ENCODE measurements at places on chromosomes 6 and 20. TPM values are rescaled to one million over a fixed set of nuclear protein-coding genes. Genes with fewer than 3 reads are reported as not detected.

- H3K27ac ChIP-seq: peak overlapping the region; percentile 91
- H3K27me3 ChIP-seq: peaks cover 81% of the 10 kb centered on the region
- peaks cover 52% of the 10 kb centered on the region for H3K4me1 ChIP-seq
- H3K4me3 ChIP-seq: peak overlapping the region; percentile 83
- no peak for DNase-seq
- H3K36me3 ChIP-seq: peaks cover 11% of the 10 kb centered on the region
Measured at GRCh38 chr6:6005051-6006005, 1.4 kb downstream of the NRN1 start.

- H3K27ac ChIP-seq: no peak overlapping the region
- H3K4me3 ChIP-seq: no peak overlapping the region
- H3K27me3 ChIP-seq: peaks cover 4% of the 10 kb centered on the region
- H3K36me3 ChIP-seq: no peaks in the 10 kb centered on the region
- no peaks in the 10 kb centered on the region for H3K4me1 ChIP-seq
- no peak for DNase-seq
Measured at GRCh38 chr6:131900231-131900630, 50.9 kb downstream of the CCN2 start.

GRCh38 chr20:44154521-44155001, 32.4 kb downstream of the JPH2 start:
- peaks cover 6% of the 10 kb centered on the region for H3K27me3 ChIP-seq
- H3K4me3 ChIP-seq: no peak overlapping the region
- no peaks in the 10 kb centered on the region for H3K36me3 ChIP-seq
- H3K4me1 ChIP-seq: peaks cover 11% of the 10 kb centered on the region
- H3K27ac ChIP-seq: no peak overlapping the region
- no peak for DNase-seq

- peaks cover 2% of the 10 kb centered on the region for H3K36me3 ChIP-seq
- no peak for DNase-seq
- H3K27ac ChIP-seq: no peak overlapping the region
- no peak overlapping the region for H3K4me3 ChIP-seq
Measured at GRCh38 chr6:149045404-149045803, 272.1 kb upstream of the TAB2 start.

GRCh38 chr6:77181749-77182148, 281.5 kb downstream of the HTR1B start:
- no peaks in the 10 kb centered on the region for H3K36me3 ChIP-seq
- H3K4me3 ChIP-seq: no peak overlapping the region
- H3K27me3 ChIP-seq: no peaks in the 10 kb centered on the region
- no peaks in the 10 kb centered on the region for H3K4me1 ChIP-seq
- no peak for DNase-seq

DNA sequence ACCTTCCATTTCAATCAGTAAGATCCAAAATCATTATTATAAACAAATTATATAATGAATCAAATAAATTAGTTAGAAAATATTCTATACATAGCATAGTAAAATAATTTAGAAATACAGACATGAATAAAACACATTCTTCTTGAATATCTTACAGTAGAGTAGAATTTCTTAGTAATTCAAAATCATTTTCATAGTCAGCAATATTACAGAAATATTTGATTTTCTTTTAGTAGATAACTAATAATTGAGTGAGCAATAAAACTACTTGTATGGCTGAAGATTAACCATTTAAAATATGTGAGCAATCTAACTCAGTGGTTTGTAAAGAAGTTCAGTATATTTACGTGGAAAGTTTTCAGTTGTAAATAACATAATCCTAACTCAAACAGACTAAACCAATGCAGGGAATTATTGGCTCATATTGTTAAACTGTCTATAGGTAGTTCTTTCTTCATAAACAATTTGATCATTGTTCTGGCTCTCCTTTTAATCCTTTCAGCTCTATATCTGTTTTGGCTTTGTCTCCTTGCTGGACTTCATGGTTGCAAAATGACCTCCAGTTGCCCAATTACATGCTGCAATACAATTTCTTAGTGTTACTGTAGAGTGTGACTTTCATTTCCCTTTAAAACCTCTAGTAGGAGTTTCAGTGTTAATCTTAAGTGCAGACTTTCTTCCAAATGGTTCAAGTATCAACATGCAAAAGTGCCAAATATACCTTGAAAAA, 307.5 kb downstream of the EYS start:
- no peaks in the 10 kb centered on the region for H3K27me3 ChIP-seq
- no peak for DNase-seq
- H3K4me3 ChIP-seq: no peak overlapping the region

DNA sequence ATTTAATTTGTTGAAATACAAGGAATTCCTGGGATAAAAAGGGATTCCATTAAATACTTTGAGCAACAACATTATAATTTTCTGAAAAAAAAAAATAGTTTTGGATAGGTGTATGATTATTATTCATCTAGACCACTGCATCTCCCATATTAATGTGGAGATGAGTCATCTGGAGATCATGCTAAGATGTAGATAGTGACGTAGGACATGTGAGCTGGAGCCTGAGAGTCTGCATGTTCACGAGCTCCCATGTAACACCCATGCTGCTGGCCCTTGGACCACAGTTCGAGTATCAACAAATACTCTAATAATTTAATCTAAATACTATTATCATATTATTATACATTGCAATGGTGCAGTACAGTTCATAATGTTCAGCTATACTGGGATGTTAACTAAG, 91.6 kb downstream of the EPM2A start:
- H3K27me3 ChIP-seq: no peaks in the 10 kb centered on the region
- no peak overlapping the region for H3K27ac ChIP-seq

DNA sequence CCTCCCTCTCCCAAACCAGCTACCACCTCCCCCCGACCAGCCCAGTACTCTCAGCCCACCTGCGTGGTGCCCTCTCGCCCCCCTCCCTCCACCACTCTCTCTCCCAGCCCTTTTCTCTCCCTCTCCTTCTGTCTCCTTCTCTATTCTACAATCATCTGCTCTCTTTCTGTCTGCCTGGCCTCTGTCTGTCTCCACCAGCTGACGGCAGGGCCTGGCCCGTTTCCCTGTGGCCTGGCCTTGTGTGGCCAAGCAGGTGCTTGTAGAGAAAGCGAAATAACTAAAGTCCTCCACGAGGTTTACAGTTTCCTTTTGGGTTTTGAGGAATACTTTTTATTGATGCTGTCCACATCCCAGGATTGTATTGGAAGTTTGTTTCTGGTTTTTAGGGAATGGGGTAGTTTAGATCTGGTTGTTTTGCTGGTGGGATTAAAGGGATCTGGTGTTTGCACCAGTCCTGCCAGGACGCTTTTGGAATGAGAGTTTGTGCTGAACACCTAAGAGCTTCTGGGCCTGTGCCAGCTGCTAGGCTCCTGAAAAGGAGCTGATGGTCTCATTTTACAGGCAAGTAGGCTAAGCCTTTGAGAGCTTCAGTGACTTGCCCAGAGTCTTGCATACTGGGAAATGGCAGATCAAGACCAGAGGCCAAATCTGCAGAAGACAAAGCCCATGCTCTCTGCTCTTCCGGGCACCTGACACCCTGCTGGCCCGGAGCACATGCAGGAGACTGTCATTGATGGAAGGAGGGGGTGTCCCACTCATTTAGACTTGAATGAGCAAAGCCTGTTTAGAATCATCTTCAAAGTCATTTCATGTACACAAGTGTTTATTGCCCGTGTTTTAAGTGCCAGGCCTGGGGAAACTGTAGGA, 161.7 kb downstream of the SYCP2 start:
- H3K36me3 ChIP-seq: no peaks in the 10 kb centered on the region
- DNase-seq: no peak
- H3K4me1 ChIP-seq: no peaks in the 10 kb centered on the region
- no peaks in the 10 kb centered on the region for H3K27me3 ChIP-seq
- H3K4me3 ChIP-seq: no peak overlapping the region
- H3K27ac ChIP-seq: no peak overlapping the region

DNA sequence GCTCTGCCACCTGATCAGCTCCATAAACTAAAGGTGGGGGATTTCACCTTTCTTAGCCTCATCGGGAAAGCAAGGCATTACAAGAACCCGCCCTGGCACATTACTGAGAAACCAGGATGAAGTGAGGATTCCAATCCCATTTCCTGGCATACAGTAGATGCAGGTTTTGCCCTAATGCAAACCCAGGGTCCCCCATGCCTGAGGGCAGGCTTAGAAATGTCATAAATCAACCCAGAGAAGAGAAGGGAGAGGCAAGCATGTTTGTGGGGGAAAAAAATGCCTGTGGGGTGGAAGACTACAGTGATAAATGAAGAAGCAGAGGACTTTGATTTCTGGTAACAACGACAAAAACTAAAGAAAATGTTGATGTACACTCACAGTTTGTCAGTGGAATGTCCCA, 18.0 kb upstream of the PMEPA1 start:
- H3K27me3 ChIP-seq: peaks cover 2% of the 10 kb centered on the region
- H3K4me3 ChIP-seq: no peak overlapping the region
- no peaks in the 10 kb centered on the region for H3K36me3 ChIP-seq
- no peak overlapping the region for H3K27ac ChIP-seq

Gene ISM1
- total RNA-seq: 2.0 TPM

Gene IP6K3
- not detected for total RNA-seq

GRCh38 chr6:6843057-6843627, 254.6 kb downstream of the LY86 start:
- H3K27me3 ChIP-seq: peaks cover 32% of the 10 kb centered on the region
- no peak for DNase-seq
- H3K4me1 ChIP-seq: no peaks in the 10 kb centered on the region

Gene SLC35B2
- total RNA-seq: 30.1 TPM

- H3K36me3 ChIP-seq: peaks cover 2% of the 10 kb centered on the region
- no peaks in the 10 kb centered on the region for H3K4me1 ChIP-seq
- H3K4me3 ChIP-seq: no peak overlapping the region
- DNase-seq: no peak
Measured at GRCh38 chr20:35191419-35192117, 19.7 kb downstream of the PROCR start.

- no peaks in the 10 kb centered on the region for H3K36me3 ChIP-seq
- H3K4me1 ChIP-seq: no peaks in the 10 kb centered on the region
- peaks cover 5% of the 10 kb centered on the region for H3K27me3 ChIP-seq
- H3K4me3 ChIP-seq: no peak overlapping the region
- H3K27ac ChIP-seq: no peak overlapping the region
- no peak for DNase-seq
Measured at GRCh38 chr6:10453596-10453995, 38.7 kb upstream of the TFAP2A start.

DNA sequence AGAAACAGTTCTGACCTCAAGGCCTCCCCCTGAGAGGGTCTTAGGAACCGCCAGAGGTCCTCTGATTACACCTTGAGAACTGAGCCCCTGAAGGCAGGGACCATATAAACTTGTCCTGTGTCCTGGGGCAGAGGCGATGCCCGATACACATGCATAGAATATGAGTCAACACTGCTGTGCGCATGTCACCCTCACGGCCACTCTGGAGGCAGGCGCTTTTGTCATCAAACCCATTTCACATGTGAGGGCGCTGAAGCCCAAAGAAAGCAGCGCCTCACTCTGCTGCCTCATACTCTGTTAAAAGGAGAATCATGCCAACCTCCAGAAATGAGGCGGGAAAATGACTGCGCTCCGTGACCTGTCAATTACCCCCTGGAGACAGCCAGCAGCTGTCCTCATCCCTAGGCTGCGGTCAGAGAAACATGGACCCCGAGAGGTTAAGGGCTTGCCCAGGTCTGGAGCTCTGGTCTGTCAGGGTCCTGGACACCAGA, 158.3 kb downstream of the GRM4 start:
- H3K4me1 ChIP-seq: peaks cover 5% of the 10 kb centered on the region
- H3K27ac ChIP-seq: no peak overlapping the region
- DNase-seq: no peak
- peaks cover 14% of the 10 kb centered on the region for H3K27me3 ChIP-seq

Gene GJA1
- total RNA-seq: not detected

GRCh38 chr6:155031091-155031490, 36.0 kb downstream of the TIAM2 start:
- H3K4me3 ChIP-seq: no peak overlapping the region
- peaks cover 4% of the 10 kb centered on the region for H3K27me3 ChIP-seq
- no peak for DNase-seq
- H3K27ac ChIP-seq: no peak overlapping the region

DNA sequence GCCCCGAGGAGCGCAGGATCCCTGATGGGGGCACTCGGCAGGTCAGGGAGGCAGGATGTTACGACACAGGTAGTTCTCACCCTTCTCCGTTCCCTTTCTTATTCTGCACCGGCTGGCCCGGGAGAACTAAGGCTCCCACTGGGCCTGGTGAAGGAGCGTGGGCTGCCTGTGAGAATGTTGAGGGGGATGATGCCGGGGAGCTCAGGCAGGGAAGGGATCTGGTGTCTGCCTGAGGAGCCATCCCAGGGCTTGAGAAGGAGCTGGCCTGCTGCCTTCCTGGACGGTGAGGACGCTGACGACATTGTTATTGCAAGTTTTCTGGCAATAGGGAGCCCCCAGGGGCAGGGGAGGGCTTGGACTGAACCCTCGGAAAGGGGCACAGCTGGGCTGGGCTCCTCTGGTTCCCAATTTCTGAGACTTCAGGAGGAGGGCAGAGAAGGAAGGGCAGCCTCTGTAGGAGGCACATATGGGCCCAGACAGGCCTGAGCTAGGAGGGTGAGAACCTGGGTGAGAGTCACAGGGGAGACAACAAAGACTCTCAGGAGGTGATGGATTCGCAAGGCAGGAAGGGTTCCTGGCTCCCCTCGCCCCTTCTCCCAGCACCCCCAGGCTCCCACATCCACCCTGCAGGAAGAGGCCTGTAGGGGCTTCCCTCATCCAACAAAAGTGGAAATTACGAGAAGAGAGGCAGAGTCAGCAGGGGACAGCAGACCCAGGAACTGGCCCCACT, 32.8 kb downstream of the CYP21A2 start:
- H3K4me1 ChIP-seq: no peaks in the 10 kb centered on the region
- DNase-seq: no peak
- H3K4me3 ChIP-seq: no peak overlapping the region
- H3K27ac ChIP-seq: no peak overlapping the region

GRCh38 chr6:157990321-157991066, 8.8 kb downstream of the SYNJ2 start:
- H3K4me3 ChIP-seq: peak overlapping the region; percentile 73
- peaks cover 52% of the 10 kb centered on the region for H3K4me1 ChIP-seq
- peak overlapping the region; percentile 60 for H3K27ac ChIP-seq
- H3K36me3 ChIP-seq: peaks cover 7% of the 10 kb centered on the region

GRCh38 chr20:23686046-23686750, 2.6 kb downstream of the CST4 start:
- H3K36me3 ChIP-seq: no peaks in the 10 kb centered on the region
- H3K27me3 ChIP-seq: peaks cover 1% of the 10 kb centered on the region
- no peak for DNase-seq
- no peak overlapping the region for H3K27ac ChIP-seq
- H3K4me1 ChIP-seq: no peaks in the 10 kb centered on the region

Gene LATS1
- total RNA-seq: 33.1 TPM

GRCh38 chr6:159828074-159828473, 28.0 kb downstream of the PNLDC1 start:
- DNase-seq: no peak
- no peak overlapping the region for H3K4me3 ChIP-seq
- no peaks in the 10 kb centered on the region for H3K36me3 ChIP-seq
- H3K27ac ChIP-seq: no peak overlapping the region
- peaks cover 9% of the 10 kb centered on the region for H3K4me1 ChIP-seq

Data from activated T-helper 1 cell treated with anti-CD3 and anti-CD28 coated beads, Interleukin-12 subunit alpha, Interleukin-12 subunit beta, Interleukin-2, Interleukin-4 antibody, amounts not matched to agents 30 ng/mL and 10 ng/mL and 1 ng/mL, durations not matched to agents 14 hours and 24 hours and 36 hours (primary cell).